ENCODE measurements at places on chromosomes 1 and 21.

DNA sequence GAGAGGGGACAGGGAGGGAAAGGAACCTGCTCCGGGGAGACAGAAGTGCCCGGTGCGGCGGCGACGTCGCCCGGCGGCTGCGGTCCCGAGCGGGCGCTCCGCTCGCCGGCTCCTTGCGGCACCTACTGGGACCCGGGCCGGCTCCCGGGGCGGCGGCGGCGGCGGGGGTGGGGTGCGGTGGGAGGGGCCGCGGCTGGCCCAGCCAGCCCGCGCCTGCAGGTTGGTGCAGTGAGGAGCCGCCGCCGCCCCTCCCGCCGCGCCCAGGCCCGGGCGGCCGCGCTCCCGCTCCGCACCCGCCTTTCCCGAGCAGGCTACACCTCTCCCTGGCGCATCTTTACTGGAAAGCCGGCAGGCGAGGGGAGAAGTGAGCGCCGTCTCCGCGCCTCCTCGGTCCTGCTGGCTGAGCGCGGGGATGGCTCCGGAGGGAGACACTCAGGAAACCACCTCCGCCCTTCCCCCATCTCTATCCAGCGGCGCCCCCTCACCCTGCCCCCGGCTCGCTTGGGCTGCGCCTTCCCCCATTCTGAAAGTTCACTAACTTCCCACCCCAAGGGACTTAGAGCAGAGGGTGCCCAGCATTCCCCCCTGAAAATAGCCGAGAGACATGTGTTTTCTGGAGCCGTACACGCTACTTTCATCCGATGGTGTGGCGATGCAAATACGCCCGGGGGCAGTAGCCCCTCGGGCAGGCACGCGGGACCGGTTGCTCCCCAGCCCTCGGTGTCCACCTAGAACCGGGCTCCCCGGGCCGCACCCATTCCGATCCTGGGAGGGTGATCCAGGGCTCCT lies at the start of gene PLD5:
Gene PLD5, minus strand, starts transcription at position 127 of the 789 bp plus-strand sequence.
- peak; percentile 70 for DNase-seq

GRCh38 chr1:47853059-47853458 lies 144.1 kb downstream of the TRABD2B start:
- no peak for DNase-seq

DNA sequence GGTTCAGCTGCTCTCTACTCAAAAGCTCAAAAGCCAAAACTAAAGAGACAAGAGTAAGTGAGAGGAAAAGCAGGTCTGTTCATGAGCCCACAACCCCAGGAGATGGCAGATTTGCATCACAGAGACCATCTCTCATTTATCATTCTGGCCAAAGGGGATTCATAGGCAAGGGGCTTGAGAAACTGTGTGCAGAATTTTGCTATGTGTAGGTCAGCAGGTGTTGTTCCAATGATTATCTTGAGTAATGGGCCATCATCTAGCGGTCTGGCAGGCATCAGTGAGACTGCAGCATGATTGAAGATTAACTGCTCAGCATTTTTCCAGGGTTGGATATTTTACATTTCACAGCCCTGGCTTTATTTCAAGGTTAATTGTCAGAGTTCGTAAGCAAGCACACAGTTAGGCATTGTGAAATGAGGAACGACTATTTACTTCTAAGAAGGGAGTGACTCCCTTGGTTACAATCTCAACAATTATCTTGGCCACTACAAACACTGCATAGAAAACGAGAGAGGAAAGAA lies 1204.6 kb upstream of the TMPRSS15 start:
- DNase-seq: no peak

DNA sequence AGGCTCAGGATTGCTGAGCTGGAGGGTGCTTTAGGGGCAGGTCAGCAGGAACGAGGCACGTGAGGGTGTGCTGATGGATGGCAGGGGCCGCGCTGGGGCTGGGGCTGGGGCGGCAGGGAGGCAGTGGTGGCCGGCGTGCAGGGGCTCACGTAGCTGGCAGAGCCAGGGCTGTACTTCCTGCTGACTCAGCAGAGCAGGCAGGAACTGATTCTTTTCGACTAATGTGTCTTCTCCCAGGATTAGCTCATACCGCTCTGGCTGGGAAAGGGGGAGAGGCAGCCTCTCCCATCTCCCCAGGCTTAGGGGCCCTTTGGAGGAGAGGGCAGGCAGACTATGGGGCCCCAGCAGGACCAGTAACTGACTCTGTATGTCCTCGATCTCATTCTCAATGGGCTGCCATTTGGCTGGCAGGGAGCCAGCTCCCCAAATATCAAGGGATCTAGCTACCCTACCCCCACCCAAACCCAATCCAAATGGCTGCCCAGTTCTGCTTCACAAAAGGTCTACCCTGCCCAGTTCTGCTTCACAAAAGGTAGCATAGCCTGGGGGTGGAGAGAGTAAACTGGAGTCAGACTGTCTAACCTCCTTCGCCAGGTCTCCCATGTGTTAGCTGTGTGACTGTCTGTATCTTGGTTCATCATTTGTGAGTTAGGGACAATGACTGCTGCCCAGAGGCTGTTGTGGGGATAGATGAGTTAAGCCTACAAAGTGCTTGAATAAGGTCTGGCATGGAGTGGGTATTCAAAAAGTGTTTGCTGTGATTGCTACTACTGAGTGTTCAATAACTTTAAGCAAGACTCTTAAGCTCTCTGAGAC lies 100.1 kb upstream of the SLC2A1 start:
- no peak for DNase-seq

All from H1 (cell line).